Mammary epithelial cell (primary cell): ENCODE measurements at places on chromosomes 11 and 22.

- DNase-seq: no peak
These were observed 67.5 kb upstream of the ZBED5 start for GRCh38 chr11:10925149-10925926.

GRCh38 chr11:130945896-130946295 lies 29.6 kb upstream of the SNX19 start:
- peak; percentile 73 for DNase-seq

- DNase-seq: no peak
These were observed 68.3 kb upstream of the MYOD1 start for GRCh38 chr11:17651061-17651460.

GRCh38 chr11:66880496-66881450 lies 23.9 kb downstream of the LRFN4 start:
- DNase-seq: peak; percentile 92

- no peak for DNase-seq
These were observed 1088.9 kb upstream of the TENM4 start for GRCh38 chr11:80529726-80530125.

DNA sequence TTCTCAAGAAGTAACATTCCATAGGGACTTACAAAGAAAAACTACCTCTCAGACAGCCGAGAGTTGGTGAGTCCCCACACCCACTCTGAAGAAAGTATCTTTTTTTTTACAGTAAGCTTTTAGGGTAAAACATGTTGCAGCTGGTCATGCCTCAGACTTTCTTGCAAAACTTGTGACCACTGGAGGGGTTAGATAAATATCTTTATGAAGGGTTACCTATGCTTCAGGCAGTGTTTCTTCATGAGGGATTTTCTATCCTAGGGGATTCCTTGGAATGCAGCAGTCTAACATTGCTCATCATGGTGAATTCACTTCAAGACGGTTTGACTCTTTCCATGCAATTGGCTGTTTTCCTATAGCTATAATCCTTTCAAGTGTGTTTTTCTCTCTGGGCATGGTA lies 20.8 kb upstream of the SNX19 start:
- DNase-seq: peak; percentile 70

DNA sequence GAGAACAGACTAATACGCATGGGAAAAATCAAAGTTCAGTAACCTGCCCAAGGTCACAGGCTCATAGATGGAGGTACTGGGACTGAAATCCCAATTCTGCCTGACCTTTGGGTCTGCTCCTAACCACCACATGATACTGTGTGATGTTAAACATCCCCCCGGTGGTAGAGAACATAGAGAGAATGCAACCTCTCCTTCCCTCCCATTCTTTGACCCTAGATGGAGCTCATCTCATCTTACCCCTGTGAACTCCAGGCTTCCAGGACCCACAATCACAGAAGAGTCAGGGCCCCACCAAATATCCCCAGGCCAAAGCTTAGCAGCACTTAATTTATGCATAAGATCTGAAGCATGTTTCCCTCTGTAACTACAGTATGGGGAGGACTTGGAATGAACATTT lies 198.5 kb downstream of the MYO18B start:
- DNase-seq: no peak

GRCh38 chr11:82494988-82495432 lies 238.7 kb downstream of the FAM181B start:
- DNase-seq: peak; percentile 4

- DNase-seq: no peak
These were observed 97.4 kb upstream of the THY1 start for GRCh38 chr11:119520400-119520799.

GRCh38 chr11:44760917-44761550 lies 34.3 kb downstream of the TSPAN18 start:
- peak; percentile 66 for DNase-seq

GRCh38 chr11:116553482-116553881 lies 219.3 kb downstream of the BUD13 start:
- DNase-seq: no peak

DNA sequence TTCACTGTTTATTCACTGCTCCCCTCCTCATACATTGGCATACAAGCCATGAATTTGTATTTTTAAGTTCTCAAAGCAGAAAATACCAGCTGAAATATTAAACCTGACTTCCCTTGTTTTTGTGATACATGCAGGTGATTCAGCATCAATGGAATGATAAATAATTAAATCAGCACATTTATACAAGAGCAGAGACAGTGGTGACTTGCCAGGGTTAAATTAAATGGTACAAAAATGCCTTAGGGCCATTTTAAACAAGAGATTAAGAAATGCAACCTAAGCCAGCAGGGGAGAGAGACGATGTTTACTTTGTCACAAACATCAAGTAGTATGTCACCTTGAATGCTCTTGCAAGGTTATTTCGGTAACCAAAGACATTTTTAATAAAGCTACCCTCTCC lies 95.9 kb upstream of the DDI1 start:
- DNase-seq: peak; percentile 58

DNA sequence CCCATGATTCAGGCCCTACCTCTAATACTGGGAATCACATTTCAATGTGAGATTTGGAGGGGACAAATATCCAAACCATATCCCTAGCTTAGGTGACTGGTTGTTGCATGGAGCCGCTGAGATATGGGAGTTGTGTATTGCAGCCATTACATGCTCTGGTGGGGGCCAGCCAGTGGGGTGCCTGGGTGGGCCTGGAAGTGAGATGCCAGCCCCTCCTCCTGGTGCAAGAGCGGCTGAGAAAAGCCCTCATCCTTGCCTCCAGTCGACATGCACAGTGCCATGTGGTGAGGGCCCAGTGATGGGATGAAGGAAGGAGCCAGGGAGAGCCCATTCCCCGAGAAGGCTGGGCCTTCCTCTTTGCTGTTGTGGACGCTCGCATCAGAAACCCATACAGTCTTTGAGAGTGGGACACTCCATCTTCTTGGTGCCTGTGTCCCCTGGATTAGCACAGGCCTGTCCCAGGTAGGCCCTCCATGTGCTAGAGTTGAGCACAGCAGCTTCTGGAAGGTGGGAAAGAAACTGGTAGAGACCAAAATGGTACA lies 1043.0 kb downstream of the TBC1D22A start:
- no peak for DNase-seq

DNA sequence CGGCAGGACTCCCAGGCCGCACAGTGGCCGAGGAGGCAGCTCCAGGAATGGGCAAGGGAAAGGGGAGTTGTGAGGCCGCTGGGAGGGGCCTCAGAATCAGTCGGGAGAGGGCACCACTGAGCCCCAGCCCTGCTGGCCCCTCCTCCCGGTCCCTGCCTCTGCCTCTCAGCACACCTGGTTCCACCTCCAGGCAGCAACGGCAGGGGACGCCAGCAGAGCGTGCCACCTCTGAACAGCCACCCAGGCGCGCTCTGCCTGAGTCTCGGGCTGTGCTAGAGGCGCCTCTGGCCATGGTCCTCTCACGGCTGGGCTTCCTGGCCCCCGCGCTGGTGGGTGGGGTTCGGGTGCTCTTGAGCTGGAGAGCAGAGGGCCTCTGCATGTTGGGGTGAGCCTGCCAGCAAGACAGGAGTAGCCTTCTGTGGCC lies 33.0 kb downstream of the MOB2 start:
- no peak for DNase-seq

- DNase-seq: peak; percentile 93
These were observed 35.6 kb upstream of the ACER3 start for GRCh38 chr11:76824980-76825725.

- DNase-seq: peak; percentile 53
These were observed 45.3 kb downstream of the CCDC34 start for GRCh38 chr11:27317751-27318150.

GRCh38 chr11:111774955-111775710 lies 8.9 kb upstream of the PPP2R1B start:
- no peak for DNase-seq

DNA sequence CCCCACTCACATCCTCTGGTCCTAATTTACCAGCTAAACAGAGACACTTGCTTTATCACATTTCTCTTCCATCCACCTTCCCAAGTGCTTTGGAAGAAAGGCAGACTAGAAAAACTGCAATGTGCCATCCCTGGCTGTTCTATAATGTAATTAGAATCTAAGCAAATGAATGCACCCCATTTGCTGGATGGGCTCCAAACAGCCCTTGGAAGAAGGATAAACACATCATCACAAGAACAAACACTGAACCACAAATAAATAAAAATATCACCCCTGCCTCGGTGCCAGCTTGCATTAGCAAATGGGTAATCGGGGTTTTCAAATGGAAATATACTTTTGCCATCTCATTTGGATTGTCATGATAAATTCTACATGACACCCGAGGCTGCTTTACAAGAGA lies 296.6 kb upstream of the ISX start:
- no peak for DNase-seq

GRCh38 chr11:60360621-60361020 lies 17.7 kb upstream of the MS4A7 start:
- DNase-seq: no peak

DNA sequence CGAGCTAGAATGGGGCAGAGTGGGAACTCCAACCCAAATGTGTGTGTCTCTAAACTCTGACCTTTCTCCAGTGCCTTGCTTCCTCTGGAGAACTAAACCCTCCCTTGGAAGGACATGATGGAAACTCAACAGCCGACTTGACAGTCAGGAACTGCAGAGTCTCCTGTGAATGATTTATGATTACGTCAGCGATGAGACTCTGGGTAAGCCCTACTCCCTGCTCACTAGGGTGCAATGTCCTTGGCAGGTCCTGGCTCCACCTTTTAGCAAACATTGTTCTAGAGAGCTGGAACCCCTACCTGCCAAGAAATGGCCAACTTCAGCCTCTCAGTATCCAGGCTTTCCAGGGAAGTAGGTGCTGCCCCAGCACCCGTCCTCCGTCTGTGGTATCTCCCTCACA lies 96.1 kb upstream of the CD82 start:
- DNase-seq: no peak

DNA sequence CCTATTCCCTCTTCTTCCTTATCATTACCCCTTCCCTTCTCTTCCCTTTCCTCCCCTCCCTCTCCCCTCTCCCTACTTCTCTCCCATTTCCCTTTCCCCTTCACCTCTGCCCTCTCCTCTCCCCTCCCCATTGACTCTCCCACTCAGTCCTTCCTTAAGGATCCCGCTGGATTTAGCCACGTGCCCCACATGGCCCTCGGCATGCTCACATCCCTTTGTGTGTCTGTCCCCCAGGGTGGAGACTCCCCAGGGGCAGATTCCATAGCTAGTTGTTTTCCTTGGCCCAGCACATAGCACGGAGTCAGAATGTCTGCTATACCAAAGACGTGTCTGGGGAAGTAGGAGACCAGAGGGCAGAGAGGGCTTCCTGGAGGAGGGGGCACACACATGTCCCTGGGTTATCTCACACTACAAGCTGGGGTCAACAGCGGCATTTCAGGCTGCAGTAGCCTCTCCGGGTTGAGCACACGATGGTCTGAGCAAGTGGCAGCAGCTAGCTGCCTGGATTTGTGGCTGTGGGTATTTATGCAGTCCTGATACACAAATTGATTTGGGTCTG lies 487.0 kb downstream of the TBC1D22A start:
- no peak for DNase-seq

- DNase-seq: no peak
These were observed 111.9 kb downstream of the ARHGAP20 start for GRCh38 chr11:110600322-110600721.

DNA sequence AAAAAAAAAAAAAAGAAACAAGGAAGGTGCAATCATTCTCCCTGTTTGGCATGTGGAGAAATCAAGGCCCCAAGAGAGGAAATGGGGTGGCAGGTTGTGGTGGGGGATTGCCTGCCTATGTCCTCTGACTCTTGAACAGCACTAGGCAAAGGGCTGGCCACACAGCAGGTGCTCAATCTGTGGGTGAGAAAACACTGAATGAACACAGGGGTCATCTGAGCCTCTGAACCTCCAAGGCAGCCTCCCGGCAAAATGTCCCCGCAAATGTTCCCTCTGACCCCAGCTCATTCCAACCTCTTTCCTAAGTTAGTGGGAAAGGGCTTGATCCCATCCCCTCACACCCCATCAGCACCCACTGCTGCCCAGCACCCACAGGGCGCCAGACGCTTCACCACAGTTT lies 4.6 kb downstream of the PLA2G6 start:
- no peak for DNase-seq

- no peak for DNase-seq
These were observed 49.6 kb downstream of the IGSF9B start for GRCh38 chr11:133907216-133907615.

GRCh38 chr11:15654451-15654850 lies 539.7 kb downstream of the INSC start:
- no peak for DNase-seq

- no peak for DNase-seq
These were observed 35.5 kb upstream of the RASSF10 start for GRCh38 chr11:12973528-12974181.

DNA sequence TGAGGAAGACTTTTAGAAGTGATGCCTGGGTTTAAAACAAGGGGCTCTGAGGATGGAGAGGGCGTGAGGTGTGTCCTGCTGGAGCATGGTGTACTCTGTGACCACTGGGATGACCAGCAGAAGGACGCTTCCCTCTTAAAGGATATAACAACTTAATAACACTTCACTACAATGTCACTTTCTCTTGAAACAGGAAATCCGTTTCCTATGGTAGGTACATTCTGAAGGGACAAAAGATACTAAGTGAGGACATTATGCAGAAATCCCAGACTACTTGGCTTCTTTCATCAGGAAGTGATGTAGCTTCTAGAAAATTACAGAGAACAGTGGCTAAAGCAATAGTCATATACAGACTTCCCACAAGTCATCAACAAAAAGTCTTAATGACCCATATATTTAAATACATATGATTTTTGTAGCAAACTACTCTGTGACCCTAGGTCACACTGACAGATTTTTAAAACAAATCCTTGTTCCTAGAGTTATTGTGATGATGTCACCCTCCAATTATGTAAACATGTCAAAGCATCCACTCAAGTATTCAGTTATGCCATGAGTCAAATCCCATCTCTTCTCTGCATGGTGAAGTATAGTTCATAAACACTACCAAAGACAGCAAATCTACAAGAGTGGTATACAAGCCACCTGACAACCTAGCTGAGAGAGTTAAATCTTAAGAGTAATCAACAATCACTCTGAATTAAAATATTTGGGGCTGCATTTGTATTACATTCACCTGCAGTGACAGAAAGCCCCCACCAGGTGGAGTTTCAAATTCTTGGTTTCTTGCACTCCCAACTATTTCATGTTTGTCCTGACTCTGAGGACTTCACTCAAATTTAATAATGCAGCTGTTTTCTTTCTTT lies 32.8 kb downstream of the PITPNB start:
- DNase-seq: peak; percentile 52

GRCh38 chr11:65454696-65455456 lies 32.3 kb downstream of the NEAT1 start:
- DNase-seq: peak; percentile 68

- no peak for DNase-seq
These were observed 58.2 kb downstream of the SERGEF start for GRCh38 chr11:17954395-17955252.

GRCh38 chr11:9201372-9202162 lies 63.6 kb downstream of the DENND5A start:
- DNase-seq: no peak

- DNase-seq: peak; percentile 59
These were observed 26.7 kb downstream of the ALKBH3 start for GRCh38 chr11:43907028-43907975.

DNA sequence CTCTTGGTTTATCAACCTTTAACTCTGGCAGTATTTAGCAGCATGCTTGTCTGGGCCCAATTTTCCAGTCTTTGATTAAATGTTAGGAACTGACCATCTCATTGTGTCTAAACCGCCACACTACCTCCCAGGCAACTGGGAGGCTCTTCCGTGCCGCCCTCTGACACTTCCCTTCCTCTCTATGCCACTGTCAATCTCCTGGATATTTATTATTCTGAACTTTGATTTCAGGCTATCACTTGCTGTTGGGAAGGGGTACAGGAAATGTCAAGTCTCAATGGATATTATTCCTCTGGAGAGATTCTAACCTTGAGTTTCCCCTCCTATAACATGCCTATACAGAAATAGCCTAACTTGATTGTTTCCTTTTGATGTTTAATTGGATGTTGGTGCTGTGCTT lies 222.9 kb upstream of the NARS2 start:
- DNase-seq: no peak
